ENCODE measurements at places on chromosomes 1 and 21. TPM values are rescaled to one million over a fixed set of nuclear protein-coding genes. Genes with fewer than 3 reads are reported as not detected.

Gene LCE1E
- total RNA-seq, result not detected

Gene C8A
- total RNA-seq, result 0.09 TPM

Gene CELA2A
- total RNA-seq, result 0.62 TPM

Gene OR2AK2
- not detected for total RNA-seq

Gene NCF2
- total RNA-seq, result 0.38 TPM

Gene FAM177B
- total RNA-seq, result not detected

Gene NBPF6
- total RNA-seq, result 6.1 TPM

Gene NHLH1
- 0.78 TPM for total RNA-seq

Gene ACTA1
- not detected for total RNA-seq

Gene KRTAP21-2
- total RNA-seq, result not detected

Gene PLA2G2F
- not detected for total RNA-seq

Gene ADGRB2
- total RNA-seq, result 0.34 TPM

Gene CERS2
- 235 TPM for total RNA-seq

Gene MFAP2
- not detected for total RNA-seq

Gene PGLYRP3
- total RNA-seq, result not detected

Gene SMCP
- total RNA-seq, result not detected

Gene ZMYND12
- total RNA-seq, result not detected

Gene CYP4X1
- not detected for total RNA-seq

Gene SPRR2E
- total RNA-seq, result not detected

Gene LCK
- 0.38 TPM for total RNA-seq

Gene SYT11
- 0.18 TPM for total RNA-seq

Gene TMEM79
- total RNA-seq, result 7.2 TPM

Gene TSPEAR
- not detected for total RNA-seq

Gene IGSF8
- total RNA-seq, result 12.5 TPM

Gene PGD
- 339 TPM for total RNA-seq

Gene OR2L5
- not detected for total RNA-seq

Gene NUP210L
- not detected for total RNA-seq

Gene PTAFR
- 0.36 TPM for total RNA-seq

Gene LEFTY2
- not detected for total RNA-seq

Gene VAMP3
- 48.3 TPM for total RNA-seq

Gene SEMA4A
- total RNA-seq, result 1.9 TPM

Gene CFAP141
- not detected for total RNA-seq

Gene CD101
- 0.35 TPM for total RNA-seq

Gene NLRP3
- not detected for total RNA-seq

Gene C1orf167
- 0.82 TPM for total RNA-seq

Gene ACTL8
- total RNA-seq, result 2.1 TPM

Gene CFHR5
- total RNA-seq, result not detected

Gene FALEC
- total RNA-seq, result not detected

Gene C1orf56
- 1.1 TPM for total RNA-seq

Gene CRYZL1
- 25.6 TPM for total RNA-seq

Gene SORT1
- 110 TPM for total RNA-seq

Gene AJAP1
- not detected for total RNA-seq

Gene SPRR4
- total RNA-seq, result not detected

Gene ZSCAN20
- 2.5 TPM for total RNA-seq

Gene C4BPA
- 0.18 TPM for total RNA-seq

Gene KCNJ15
- 2.5 TPM for total RNA-seq

Gene APOBEC4
- not detected for total RNA-seq

Gene OBSCN
- 19.7 TPM for total RNA-seq

Gene MEGF6
- total RNA-seq, result 0.40 TPM

Gene CRYAA
- total RNA-seq, result not detected

Gene LRIF1
- 52.2 TPM for total RNA-seq

Gene OR2T11
- total RNA-seq, result not detected

Gene CLDN14
- not detected for total RNA-seq

Gene TMPRSS15
- total RNA-seq, result not detected

Gene C1orf53
- 1.9 TPM for total RNA-seq

Gene SPOCD1
- 0.22 TPM for total RNA-seq

Gene LIPI
- total RNA-seq, result not detected
